Effector CD4-positive, alpha-beta T cell (primary cell): ENCODE measurements at places on chromosomes 13 and 19.
A peak's percentile ranks its signal among the peaks of the same experiment; 100 is the strongest.

- DNase-seq, result peak; percentile 33
Measured at GRCh38 chr19:29263305-29264135, 50.6 kb upstream of the UQCRFS1 start.

DNA sequence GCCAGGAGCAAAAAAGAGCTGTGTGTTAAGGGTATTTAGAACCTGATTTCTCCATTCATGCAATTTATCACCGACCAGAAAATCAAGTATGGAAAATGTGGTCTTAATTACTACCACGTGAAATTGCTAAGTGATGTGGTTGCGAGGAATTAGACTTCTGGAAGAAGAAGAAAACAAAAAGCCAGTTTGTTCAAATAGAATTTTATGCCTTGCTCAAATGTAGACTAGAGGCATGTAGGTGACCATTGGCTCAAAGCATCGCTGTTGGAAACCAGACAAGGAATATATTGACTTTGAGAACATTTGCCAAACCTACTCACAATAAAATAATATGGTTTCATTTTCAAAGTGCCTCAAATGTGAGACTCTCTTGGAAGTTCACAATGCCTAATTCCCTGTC, 57.3 kb upstream of the LRCH1 start:
- DNase-seq, result no peak

DNA sequence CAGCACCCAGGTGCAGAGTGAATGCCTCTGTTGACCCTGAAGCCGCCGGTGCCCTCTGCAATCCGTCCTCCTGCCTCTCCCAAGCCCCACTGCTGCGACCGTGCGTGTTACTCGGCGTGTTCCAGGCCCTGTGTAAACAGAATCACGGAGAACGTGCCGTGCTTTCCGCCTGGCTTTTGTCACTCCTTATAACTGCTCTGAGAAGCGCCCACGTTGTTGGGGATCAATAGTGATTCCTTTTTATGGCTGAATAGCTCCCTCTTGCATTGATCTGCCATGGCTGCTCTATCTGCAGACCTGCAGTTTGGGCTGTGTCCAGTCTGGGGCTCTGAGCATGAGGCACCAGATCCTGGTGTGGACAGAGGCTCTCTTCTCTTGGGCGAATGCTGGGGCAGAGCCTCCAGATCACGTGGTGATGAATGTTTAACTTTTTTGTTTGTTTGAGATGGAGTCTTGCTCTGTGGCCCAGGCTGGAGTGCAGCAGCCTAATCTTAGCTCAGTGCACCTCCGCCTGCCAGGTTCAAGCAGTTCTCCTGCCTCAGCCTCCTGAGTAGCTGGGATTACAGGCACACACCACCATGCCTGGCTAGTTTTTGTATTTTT, 15.8 kb downstream of the ADPRHL1 start:
- no peak for DNase-seq

DNA sequence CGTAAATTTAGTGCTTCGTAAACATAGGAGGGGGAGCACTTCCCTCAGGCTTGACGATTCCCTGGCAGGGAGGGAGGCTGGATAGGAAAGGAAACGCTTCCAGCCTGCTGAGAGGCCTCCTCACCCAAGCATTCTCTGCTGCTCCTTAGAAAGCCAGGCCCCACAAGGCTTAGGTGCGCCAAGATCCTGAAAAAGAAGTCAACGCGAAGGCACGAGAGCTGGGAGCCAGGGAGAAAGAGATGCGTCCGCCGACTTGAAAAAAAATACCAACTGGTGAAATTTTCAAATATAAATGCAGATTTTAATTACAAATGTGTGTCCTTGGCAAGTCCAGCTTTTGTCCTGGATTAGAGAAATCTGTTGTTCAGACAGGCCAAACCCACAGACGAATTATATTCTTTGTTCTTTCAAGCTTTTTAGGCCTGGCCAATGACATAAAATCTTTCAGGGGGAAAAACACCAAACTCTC, 64.0 kb downstream of the ALOX5AP start:
- no peak for DNase-seq

DNA sequence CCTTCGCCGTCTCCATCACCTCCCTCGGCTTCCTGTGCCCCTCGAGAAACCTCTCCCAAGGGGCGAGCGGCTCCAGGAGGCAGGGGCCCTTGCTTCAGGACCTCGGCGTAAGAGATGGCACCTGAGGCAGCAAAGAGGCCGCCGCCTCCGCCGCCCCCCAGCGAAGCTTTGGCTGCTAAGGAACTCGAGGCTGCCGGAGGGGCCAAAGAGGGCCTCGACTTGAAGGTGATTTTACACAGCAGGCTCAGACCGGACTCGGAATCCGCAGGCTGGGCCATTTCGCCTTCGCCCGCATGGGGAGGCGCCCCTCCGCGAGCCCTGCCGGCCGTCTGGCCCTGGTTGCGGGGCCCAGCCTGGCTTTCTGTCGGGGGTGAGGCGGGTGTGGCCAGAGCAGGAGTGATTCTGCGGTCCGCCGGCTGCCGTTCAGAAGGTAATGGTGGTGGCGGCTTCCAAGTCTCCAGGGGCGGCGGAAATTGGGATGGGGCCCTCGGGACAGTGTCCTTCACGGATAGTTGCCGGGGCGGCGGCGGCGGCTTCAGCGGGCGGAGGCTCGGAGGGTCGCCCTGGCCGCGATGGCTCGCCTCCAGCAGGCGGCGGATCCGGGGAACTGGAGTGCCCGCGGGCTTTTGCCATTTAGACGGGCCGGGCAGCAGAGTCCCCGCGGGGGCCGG, 1.4 kb downstream of the GGN start:
- no peak for DNase-seq

- DNase-seq, result no peak
Measured at GRCh38 chr19:56837492-56838023, 3.0 kb downstream of the PEG3 start.

- DNase-seq, result no peak
Measured at GRCh38 chr13:26460648-26461047, 96.8 kb upstream of the WASF3 start.

- no peak for DNase-seq
Measured at GRCh38 chr13:33058776-33059327, 42.6 kb downstream of the KL start.

DNA sequence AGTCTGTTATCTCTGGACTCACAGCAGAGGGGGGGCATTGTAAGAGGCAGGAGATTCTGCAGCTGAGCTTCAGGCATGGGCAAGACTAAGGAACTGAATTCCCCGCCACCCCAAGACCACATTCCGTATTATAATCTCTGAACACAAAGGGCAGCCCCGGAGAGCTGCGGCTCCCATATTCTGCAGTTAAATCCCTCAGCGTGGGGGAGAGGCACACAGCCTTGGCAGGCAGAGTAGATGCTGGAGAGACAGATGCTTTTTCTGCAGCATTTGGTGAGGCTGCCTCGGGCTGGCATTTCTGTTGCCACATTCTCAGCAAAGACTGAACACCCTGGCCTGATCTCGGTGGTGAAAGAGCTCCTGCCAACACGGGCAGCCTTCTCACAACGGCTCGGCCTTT, 12.9 kb downstream of the CHAF1A start:
- no peak for DNase-seq

- DNase-seq, result no peak
Measured at GRCh38 chr19:38375748-38376147, 1.4 kb downstream of the PSMD8 start.

- no peak for DNase-seq
Measured at GRCh38 chr19:29806098-29806866, 5.5 kb upstream of the CCNE1 start.

GRCh38 chr13:53336441-53337160, 308.0 kb downstream of the OLFM4 start:
- no peak for DNase-seq

DNA sequence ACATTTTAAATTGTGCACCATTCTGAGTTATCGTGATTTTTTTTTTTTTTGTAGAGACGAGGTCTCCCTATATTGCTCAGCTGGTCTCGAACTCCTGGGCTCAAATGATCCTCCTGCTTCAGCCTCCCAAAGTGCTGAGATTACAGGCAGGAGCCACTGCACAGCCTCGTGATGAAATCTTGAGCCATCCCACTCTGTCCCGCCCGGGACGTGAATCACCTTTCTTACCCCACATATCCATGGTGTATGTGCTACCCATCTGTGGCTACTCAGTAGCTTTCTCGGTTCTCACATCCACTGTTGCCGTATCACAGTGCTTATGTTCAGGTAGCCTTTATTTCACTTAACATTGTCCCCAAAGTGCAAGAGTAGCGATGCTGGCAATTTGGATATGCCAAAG, 26.5 kb downstream of the PAK4 start:
- no peak for DNase-seq

GRCh38 chr13:85312071-85312470, 487.1 kb downstream of the SLITRK6 start:
- no peak for DNase-seq

DNA sequence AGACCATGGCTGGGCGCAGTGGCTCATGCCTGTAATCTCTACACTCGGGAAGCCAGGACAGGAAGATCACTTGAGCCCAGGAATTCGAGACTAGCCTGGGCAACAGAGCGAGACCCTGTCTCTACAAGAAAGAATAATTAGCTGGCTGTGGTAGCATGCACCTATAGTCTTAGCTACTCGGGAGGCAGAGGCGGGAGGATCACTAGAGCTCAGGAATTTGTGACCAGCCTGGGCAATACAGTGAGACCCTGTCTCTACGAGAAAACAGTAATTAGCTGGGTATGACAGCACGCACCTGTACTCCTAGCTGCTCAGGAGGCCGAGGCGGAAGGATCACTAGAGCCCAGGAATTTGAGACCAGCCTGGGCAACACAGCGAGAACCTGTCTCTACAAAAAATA, 7.4 kb downstream of the DNMT1 start:
- no peak for DNase-seq

- no peak for DNase-seq
Measured at GRCh38 chr19:49973987-49974386, 13.0 kb upstream of the SIGLEC11 start.

GRCh38 chr13:63297163-63297562, 1881.5 kb upstream of the PCDH20 start:
- DNase-seq, result no peak

- DNase-seq, result no peak
Measured at GRCh38 chr13:46359714-46360113, 27.3 kb downstream of the RUBCNL start.

DNA sequence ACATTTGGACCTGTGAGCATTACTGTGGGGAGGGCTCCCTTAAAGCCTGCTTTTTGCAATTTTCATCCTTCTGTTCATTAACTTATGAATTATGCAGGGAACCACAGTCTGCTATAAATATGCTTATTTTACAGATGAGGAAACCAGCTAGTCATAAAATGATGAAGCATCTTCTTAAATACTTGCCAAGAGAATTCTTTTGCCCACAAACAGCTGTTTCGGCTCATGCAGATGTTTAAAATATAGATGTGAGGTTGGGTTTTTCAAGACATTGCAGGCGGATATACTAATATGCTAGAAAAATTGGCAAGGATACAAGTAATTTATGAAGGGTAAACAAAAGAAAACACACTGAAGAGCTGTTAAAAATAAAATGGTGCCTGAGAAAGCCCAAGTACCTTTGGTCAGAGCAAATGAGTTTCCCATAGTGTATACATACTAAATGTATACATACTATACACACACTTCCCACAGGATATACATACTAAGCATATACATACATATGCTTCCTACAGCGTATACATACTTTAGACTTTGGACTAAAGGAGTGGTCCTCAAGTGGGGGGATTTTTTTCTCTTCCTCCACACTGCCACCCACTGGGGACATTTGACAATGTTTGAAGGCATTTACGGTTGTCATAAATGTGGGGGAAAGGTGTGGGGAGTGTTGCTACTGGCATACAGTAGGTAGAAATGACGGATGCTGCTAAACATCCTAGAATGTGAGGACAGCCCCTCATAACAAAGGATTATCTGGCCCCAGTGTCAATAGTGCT, 164.9 kb upstream of the CSNK1A1L start:
- DNase-seq, result no peak

DNA sequence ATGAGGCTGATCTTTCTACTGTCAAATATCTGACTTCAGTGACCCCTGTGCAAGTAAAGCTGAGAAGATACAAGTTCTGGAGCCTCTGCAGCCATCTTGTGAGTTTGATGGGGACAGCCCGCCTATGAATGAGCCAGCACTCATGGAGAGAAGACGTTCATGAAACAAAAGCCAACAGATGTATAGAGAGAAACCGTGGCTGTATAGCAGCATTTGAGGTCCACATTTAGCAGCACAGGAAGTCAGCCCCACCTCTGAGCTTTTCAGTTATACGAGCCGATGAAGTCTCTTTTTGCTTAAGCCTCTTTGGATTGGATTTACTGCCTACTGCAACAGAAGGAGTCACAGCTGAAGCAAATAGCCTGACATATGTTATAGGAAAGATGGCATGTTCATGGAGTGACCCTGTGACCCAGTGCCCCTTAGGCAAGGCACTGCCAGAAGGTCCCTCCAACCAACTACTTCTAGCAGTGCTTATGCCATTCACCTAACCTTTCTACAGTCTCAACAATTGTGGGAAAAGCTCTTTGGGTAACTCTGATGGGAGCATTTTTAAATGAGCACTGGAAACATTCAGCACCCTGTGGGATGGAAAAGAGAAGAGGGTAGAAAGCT, 3.5 kb upstream of the DLEU7 start:
- DNase-seq, result no peak

- DNase-seq, result no peak
Measured at GRCh38 chr13:38705365-38705764, 18.5 kb downstream of the FREM2 start.

GRCh38 chr13:54965881-54966280, 1937.3 kb downstream of the OLFM4 start:
- no peak for DNase-seq

DNA sequence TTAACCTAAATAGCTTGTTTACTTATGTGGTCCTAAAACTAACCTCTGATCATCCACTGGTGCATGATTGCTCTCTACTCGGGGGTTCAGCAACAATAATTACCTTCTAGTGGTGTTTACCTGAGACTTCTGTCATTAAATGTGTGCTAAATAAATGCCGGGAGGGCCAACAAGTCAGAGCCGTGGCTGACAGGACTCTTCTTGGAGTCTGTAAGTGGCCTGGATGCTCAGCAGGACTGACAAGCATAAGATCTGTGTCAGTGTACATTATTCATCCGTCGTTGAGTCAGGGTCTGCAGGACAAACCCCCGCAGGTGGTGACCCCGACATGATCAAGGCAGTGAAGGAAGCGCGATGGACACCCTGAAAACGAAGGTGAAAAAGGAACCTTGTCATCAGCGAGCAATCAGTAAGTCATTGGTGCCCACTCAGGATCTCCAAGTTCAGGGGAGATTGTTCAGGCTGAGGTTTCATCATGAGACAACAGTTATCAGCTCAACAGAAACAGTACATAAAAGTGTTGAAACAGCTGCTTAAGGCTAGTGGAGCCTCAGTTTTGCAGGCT, 1466.9 kb downstream of the UQCRFS1 start:
- DNase-seq, result no peak

GRCh38 chr13:50629497-50629896, 214.0 kb downstream of the DLEU7 start:
- no peak for DNase-seq
